ENCODE measurements at places on chromosomes 16 and 17.

GRCh38 chr17:67289181-67289876 is 44.3 kb upstream of the HELZ start:
- no peak for DNase-seq

DNA sequence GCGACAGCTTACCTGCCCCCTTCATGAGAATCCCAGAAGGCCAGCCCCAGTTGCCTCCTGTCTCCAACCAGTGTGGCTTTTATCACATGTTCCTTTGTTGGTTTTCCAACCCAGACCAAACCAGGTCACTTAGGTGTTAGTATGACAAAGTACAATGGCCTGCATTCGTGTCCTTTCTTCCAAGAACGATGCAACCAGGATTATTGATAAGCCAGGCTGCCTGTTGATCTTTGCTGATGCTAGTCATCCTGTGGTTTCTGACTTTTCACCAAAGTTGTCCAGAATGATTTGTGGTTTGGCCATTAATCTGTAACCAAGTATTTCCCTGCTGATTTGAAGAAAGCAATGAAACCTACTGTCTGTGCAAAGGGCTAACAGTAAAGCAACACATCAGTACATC is 191.4 kb downstream of the CYLD start:
- no peak for DNase-seq

- DNase-seq = no peak
These were observed 68.2 kb downstream of the RNF213 start for GRCh38 chr17:80328634-80329380.

DNA sequence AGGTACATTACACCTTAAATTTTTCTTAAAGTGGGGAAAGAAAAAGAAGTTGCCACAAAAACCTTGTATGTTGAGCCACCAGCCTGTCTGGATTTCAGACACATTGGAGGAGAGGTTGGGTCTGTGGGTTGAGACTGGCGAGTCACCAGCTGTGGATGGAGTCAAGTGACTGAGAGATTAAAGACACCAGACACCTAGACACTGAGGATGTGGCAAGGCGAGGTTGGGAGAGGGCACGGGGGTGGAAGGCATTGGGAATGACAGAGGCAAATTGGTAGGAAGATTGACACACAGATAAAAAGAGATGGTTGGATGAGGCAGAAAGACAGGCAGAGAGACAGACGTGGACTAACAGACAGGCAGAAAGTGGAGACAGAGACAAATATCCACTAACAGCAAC is 49.6 kb downstream of the KCNJ12 start:
- DNase-seq = no peak

DNA sequence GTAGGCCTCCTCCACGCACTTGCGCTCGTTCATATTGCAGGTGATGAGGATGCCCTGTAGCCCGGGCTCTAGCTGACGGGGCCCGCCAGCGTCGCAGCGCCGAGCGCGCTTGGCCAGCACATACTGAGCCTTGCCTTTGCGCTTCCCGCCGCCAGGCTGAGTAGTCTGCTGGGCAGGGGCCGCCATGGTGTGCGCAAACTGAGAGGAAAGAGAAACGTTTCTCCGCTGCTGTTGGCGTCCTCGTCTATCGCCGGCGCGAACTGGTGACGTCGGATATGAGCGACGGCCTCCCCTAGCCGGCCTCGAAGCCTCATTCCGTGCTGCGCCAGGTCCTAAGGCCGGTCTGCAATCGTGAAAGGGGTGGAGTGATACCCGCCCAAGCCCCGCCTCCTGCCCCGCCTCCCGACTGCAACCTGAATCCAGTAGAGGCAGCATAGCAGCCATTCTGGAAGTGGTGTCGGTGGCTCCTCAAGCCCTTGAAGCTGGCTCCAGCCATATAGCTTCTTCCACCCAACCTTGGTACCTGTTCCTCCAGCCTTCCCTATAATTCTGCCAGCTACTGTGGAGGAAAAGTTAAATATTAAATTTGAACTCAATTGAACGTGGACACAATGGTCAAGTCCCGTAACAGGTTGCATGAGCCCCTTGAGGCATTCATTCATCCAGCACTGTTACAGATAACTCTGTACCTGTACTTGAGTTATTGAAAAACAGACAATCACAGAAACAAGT is at the start of gene THUMPD1:
THUMPD1 (minus strand) TSS at position 265 of the 732 bp plus-strand sequence; CDS start at position 186, 79 bp downstream.
- peak; percentile 97 for DNase-seq

DNA sequence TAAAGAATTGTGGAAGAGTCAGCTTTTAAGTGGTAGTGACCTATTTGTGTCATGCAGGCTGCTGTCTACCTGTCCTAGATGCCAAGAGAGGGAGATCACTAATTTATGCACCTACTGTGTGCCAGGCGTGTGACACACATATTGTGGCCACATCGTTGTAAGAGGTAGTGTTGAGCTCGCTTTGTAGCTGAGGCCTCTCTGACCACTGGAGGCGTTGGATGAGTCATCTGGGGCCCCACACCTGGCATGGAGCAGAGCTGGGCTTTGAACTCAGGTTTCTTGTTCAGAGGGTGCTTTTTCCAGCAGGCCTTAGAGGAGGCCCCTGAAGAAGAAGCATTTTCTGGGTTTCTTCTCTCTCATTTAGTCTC is 52.3 kb upstream of the LGALS9 start:
- DNase-seq = no peak

DNA sequence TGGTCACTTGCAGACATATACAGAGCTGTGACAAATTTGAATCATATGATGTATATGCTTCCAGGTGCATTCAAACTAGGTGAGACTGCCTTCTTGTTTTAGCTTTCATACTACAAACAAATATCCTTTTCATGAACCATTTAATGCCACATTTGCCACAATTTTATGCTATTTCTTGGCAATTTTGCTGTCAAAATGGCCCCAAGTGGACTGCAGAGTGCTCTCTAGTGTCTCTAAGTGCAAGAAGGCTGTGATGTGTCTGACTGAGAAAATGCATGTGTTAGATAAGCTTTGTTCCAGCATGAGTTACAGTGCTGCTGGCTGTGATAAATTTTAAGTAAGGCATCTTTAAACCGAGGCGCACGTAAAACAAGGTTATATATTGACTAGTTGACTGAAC is 38.3 kb downstream of the CDH13 start:
- no peak for DNase-seq

DNA sequence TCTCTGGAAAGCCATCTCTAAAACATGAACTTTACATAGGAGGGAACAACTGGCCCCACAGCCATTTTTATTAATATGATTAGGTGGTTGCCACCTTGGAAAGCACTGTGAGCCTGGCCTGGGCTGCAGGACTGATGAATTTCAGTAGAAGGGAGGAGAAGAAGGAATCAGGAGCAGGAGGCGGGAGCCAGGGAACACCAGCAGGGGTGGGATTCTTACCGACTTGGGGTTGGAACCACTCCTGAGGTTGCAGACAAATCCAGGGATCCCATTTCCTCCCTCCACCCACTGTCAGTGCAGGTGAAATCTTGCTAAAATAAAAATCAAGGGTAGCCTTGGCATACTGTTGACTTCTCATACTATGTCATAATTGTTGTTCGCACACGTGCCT is 16.9 kb upstream of the MAP3K14 start:
- DNase-seq = no peak

GRCh38 chr17:11589716-11590115 is 8.6 kb upstream of the DNAH9 start:
- DNase-seq = no peak

DNA sequence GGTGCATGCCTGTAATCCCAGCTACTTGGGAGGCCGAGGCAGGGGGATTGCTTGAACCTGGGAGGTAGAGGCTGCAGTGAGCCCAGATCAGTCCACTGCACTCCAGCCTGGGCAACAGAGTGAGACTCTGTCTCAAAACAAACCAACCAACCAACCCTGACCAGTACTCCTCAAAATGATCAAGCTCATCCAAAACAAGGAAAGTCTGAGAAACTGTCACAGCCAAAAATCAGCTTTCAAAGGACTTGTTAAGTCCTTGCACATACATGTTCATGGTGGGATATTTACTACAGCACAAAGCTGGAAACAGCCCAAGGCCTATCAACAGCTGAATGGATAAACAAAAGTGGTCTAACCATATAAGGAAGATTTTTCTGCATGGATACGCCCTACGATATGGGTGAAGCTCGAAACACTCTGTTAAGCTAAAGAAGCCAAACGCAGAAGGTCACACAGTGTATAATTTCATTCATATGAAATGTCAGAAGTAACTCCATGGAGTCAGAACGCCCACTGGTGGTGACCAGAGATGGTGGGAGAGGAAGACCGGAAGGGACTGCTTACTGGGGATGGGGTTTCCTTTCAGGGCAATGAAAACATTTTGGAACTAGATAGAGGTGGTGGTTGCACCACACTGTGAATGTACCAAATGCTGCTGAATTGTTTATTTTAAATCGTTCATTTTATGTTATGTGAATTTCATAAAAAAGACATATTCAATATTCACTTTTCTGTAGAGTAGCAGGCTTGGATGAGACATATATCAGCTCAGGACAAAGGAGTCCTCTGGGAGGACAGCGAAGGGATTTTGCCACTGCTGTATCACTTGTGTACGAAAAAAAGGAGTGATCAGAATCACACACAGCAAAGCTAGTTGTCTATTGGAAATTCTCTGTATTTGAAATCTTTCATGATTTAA is 17.7 kb downstream of the CCL17 start:
- no peak for DNase-seq

- DNase-seq = no peak
These were observed 224.9 kb downstream of the TANC2 start for GRCh38 chr17:63190821-63191370.

DNA sequence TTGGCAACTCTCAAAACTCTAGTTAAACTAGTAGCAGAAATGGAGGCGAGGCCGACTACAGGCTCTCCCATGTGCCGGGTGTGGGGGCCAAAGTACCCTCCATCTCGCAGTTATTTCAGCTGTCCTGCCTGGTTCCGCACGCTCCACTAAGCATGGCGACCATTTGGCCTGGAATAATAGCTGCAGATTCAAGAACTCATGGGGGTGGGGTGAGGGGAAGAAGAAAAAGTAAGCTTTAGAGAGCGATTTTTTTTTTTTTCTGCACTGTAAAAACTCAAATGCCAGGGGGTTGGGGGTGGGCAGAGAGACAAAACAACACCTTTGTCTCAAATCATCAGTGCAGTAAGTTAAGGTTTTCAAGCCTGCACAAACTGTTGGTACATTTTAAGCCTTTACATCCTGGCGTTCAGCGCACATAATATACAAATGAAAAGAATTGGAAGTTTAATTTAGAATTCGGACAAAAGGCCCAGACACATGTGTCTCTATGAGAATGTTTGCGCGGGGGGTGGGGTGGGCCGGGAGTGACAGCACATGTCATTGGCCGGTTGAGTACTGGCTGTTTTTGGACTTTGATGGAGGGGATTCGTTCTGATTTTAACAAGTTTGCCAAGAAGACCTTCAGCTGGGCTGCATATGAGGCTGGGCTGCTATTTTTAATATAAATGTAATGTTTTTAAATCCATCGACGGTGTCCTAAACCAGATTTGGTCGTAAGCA is 694.7 kb upstream of the SALL1 start:
- DNase-seq = no peak

GRCh38 chr16:67773099-67773498 is 33.3 kb downstream of the RANBP10 start:
- DNase-seq = no peak

DNA sequence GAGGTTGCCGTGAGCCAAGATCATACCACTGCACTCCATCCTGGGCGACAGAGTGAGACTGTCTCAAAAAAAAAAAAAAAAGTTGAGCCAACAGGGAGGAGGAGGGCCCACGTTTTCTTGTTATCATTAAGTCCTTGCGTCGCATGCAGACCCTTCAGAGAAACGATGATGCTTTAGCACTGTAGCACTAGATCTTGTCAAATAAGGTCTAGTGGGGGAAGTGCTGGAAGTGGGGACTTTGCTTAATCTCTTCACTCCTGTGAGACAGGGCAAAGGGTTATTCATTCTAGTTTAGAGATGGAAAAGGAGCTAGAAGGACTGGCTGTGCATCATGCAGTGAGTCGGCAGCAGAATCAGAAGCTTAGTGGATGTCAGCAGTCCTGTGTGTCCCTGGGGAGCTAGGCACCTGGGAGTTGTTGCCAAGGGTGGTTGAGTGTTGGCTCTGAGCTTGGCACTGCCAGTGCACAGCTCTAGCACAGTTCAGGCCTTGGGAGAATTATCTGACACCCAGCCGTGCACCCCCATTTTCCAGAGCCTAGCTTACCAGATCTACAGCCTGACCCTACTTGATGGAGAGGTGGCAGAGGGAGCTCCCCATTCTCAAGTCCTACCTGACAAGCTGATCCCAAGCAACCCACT is 33.4 kb upstream of the TBX2 start:
- no peak for DNase-seq

DNA sequence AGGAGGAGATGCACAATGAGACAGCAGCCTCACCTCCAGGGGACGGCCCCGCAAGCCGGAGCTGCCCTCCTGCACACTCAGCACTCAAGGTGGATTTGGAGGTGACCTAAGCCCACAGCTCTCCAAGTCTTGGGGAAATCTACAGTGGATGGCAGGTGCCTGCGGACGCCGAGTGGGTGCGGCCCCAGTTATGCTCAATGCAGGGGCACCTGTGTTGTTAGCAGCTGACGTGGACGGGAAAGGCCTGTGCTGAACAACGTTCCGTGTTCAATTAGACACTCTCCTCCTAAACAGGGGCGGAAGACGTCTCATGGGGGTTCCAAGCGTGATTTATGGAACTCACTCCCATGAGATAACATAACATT is 22.0 kb upstream of the METRNL start:
- DNase-seq = no peak

DNA sequence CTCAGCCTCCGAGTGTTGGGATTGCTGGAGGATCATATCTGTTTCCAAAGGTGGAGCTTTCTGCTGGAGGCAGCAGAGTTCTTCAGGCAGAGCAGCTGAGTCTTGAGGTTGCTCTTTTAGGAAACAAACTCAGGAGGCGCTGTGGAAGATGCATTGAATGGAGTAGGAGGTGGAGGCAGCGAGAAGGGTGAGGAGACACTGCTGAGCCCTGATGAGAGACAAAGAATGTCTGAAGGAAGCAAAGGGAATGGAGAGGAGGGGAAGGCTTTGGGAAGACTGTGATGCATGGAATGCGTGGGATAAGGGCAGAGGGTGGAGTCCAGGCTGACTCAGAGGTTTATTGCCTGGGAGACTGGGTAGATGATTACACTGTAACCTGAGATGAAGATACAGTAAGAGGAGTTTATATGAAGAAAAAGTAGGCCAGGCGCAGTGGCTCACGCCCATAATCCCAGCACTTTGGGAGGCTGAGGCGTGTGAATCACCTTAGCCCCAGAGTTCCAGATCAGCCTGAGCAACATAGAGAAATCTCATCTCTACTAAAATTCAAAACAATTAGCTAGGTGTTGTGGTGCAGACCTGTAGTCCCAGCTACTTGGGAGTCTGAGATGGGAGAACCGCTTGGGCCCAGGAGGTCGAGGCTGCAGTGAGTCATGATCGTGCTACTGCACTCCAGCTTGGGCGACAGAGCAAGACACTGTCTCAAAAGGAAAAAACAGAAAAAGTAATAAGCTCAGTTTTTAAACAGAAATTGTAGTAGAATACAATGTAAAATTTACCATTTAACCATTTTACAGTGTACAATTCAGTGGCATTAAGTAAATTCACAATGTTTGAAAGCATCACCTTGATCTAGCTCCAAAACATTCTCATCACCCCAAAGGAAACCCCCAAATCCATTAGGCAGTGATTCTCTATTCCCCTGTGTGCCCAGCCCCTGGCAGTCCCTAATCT is 17.8 kb upstream of the TMEM219 start:
- DNase-seq = no peak

All from activated CD8-positive, alpha-beta memory T cell treated with anti-CD3 and anti-CD28 coated beads for 1 hour (primary cell).